ENCODE measurements at places on chromosomes 3 and 15.

DNA sequence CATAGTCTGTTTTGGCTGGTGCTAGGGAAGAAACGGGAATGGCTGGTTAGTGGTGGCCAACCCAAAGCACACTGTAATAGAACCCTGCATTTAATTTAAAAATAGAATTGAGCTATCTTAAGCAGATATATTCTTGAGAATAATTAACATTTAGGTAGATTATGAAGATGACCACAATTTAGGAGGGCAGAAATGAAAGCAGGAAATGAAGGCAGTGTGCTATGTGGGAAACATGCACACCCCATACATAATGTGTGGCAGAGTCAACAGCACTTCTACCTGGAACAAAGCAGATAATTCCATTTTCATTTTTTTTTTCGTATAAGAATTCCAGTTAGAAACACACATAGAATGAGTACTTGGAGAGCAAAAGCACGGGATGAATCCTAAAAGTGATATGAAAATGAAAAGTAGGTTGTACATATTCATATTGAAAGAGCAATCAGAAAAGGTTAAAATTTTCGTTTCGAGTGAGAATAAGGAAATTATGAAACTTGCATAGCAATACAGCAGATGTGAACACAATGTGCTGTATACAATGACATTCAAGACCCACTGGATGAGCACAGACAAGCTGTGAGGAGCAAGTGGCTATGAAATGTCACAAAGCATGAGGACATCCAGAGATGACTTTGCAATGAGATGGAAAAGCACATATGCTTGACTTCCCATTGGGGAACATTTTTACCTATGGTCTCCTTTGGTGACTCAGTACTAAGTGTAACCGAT, 102.6 kb downstream of the TFG start:
- DNase-seq, result no peak

- no peak for DNase-seq
Observed at GRCh38 chr3:61564395-61565059, 3.2 kb downstream of the PTPRG start.

GRCh38 chr3:152051501-152052404, 178.3 kb downstream of the SUCNR1 start:
- DNase-seq, result no peak

DNA sequence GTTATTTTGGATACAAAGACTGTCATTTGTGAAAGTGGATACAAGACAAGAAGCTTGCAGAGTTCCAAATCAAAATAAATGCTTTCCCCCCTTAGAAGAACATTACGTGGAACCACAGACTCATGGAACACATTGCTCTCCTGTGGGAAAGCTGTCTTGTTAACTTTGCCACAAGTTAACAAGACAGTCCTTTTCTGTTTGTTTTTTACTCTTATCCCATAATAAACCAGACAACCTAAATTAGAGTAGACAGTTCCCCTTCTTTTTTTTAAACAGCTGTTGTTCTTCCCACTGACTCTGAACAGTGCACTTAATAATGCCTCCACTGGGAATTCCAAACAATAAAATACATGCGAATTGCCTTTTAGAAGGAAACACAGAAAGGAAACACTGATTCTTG, 255.3 kb upstream of the UBE2E2 start:
- no peak for DNase-seq

- DNase-seq, result no peak
Observed at GRCh38 chr15:81363718-81364500, 10.1 kb downstream of the TMC3 start.

GRCh38 chr3:146894406-146894805, 289.3 kb upstream of the PLSCR5 start:
- DNase-seq, result no peak

GRCh38 chr15:82653483-82654168, 6.5 kb upstream of the CPEB1 start:
- DNase-seq, result no peak

DNA sequence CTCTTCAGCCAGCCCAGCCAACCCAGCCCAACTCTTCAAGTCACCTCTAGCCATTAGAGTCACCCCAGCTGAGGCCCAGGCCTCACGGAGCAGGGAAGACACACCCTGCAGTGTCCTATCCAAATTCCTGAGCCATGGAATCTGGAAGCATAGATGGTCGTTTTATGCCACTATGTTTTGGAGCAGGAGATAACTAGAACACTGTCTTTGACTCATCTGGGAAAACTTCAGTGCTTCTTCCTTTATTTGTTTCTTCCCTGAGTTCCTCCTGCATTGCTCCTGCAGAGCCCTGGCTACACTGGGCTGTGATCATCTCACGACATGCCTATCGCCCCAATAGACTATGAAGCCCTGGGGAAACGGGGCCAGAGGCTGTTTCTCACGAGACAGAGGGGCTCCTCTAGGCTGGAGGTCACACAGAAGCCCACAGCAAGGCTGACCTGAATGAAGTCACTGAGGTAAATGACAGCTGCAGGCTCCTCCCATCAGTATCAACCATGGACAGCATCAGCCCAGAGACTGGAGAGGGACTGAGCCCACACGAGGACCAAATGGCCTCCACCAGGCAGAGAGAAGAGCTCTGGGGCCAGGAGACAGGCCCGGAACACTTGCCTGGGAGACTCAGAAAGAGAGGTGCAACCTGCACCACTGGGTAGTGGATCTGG, 22.7 kb downstream of the CRABP1 start:
- DNase-seq, result no peak

DNA sequence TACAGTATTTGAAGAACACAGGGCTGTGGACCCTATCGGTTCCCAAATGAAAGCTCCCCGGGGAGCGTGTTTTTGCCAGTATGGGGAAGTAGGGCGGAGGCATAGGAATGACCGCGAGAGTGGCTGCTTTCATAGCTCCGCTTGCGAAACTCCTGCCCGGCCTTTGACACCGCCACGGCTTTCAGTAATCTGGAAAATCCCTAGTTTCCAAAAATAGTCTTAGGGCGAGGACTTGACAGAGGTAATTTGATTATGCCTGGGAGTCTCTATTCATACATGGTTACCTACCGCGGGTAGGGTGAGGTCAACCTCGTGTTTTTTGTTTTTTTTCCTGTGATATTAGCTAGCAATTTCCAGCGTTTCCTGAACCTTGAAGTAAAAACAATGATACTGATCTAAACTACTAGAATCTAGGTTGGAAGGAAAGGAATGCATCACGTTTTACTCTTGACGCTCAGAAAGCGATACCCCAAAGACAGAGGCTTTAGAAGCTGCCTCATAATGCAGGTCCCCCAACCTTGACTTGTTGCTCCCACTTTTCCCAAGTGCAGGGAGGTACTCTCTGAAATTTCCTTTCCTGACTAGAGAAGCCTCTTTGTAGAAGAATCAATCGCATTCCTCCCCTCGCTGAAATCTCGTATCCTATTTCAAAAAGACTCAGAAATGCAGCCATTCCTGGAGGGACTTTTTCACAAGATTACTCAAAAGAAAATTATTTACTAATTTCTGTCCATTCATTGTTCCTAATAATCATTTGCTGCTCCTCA, 894 bp upstream of the CCNL1 start:
- no peak for DNase-seq

DNA sequence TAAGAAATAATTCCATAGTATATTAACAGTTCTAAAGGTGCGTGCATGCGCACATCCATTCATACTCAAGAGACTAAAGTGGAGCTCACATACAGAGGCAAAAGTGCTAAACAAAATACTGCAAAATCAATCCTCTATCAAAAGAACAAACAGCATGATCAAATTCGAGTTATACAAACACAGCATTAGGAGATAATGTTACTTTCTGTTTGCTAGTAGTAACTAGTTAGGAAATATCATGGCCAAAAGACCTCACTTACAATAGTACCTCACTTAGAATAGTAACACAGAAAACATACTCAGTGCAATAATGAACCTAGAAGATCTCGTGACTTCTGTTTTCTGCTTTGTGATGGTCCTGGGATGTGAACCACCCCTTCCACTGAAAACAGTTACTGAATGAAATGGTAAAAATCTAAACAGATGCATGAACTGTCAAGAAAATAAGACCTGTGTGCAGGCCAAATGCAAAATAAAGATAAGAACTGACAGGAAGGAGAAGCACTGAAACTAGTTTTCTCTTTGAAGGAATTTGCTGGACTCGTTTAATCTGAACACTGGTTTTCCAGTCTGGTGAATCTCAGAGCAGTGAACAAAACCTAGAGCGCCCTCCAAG, 20.9 kb upstream of the CEMIP start:
- DNase-seq, result no peak

DNA sequence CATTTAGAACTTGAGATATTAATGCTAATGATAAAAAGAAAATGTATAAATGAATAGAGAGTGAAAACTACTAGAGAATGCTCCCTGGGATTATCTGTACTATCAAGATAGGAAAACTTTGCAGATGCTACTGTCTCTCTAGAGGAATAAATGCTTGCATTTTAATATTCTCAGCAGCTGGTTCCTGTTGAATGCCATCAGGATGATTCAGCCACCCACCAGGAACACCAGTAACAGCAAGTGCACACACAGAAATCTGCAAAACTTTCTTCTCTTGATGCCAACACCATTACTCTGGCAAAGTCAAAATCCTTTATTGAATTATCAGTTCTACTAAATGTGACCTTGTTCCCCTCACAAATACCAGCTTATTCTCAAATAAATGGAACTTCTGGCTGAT, 148.4 kb downstream of the TIGIT start:
- no peak for DNase-seq

GRCh38 chr3:126207166-126207565, 26.8 kb upstream of the ALDH1L1 start:
- DNase-seq, result no peak

DNA sequence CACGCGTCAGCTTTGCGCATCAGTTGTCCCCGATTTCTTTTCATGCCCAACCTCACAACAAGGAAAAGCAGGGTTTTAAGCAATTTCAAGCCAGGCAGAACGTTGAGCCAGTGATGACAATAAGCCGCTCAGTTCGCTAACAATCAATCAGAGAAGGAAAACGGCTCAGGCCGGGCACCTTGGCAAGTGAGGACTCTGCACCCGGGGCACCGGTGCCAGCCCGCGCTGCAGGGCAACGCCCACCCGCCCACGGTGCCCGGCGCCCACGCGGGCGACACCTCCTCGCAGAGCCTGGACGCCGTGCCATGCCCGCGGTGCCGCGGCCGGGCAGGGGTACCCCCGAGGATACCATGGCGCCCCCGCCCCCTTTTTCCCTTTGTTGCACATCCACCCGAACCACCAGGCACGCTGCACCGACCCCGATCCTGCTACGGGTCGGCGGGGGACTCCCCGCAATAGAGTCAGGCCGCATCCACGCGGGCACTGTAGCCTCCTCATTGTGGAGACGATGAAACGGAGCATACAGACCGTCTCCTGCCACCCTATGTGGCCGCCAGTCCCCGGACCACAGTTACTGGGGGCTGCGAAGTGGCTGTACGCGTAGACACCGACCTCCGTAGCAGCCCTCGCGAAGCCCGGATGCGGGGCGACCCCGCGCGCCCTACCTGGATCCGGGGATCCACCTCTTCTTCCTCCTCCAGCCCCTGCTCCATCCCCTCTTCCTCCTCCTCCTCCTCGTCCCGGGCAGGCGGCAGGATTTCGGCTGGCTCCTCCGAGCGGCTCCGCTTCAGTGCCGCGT, 581 bp downstream of the SH3BP5 start:
- no peak for DNase-seq

GRCh38 chr3:65262548-65262947, 574.7 kb upstream of the ADAMTS9 start:
- DNase-seq, result no peak

- DNase-seq, result no peak
Observed at GRCh38 chr3:67599821-67600220, 54.6 kb downstream of the SUCLG2 start.

GRCh38 chr15:83587091-83587490, 66.8 kb upstream of the ADAMTSL3 start:
- no peak for DNase-seq

DNA sequence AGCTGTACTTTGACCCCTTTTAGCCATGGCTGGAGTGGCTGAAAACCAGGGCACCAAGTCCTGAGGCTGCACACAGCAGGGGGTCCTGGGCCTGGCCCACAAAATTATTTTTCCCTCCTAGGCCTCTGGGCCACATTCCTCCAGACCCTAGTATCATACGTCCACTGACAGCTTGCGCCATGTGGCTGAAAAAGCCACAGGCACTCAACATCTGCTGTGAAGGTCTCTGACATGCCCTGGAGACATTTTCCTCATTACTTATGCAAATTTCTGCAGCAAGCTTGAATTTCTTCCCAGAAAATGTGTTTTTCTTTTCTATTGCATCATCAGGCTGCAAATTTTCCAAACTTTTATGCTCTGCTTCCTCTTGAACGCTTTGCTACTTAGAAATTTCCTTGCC, 239.0 kb downstream of the SQOR start:
- no peak for DNase-seq

- DNase-seq, result no peak
Observed at GRCh38 chr3:35707904-35708303, 68.6 kb downstream of the ARPP21 start.

DNA sequence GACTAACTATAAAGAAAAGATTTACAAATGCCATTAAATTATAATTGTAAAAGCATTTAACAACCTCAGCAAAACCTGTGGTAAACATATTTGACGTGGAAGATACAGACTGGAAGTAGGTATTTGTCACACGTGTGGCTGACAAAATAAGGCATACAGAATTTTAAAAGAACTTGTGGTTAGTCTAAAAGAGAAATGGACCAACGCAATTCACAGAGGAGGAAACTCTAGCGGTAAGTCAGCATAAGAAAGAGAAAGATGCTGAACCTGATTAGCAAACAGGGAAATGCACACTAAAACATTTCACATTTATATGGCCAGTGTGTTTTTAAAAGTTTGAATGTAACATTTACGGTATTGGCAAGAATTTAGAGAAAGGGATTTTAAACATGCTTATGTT, 35.3 kb downstream of the KCNH8 start:
- no peak for DNase-seq

DNA sequence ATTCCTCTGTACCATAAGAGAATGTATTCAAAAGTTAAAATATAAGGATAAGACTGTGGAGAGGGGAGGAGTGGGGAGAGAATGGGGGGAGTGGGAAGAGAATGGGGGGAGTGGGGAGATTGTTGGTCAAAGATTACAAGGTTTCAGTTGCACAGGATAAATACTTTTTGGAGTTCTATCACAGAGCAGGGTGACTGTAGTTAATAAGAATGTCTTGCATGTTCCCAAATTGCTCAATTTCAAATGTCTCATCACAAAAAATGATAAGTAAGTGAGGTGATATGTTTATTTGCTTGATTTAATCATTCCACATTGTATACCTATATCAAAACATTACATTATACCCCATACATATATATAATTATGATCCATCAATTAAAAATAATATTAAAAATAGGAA, 23.0 kb upstream of the MEF2A start:
- no peak for DNase-seq

- DNase-seq, result no peak
Observed at GRCh38 chr15:36271048-36271447, 308.4 kb upstream of the CDIN1 start.

GRCh38 chr15:44682211-44682610, 18.7 kb upstream of the SPG11 start:
- no peak for DNase-seq
